Globus pallidus (tissue), 1 donor: ENCODE measurements at places on chromosomes 2 and 18.

DNA sequence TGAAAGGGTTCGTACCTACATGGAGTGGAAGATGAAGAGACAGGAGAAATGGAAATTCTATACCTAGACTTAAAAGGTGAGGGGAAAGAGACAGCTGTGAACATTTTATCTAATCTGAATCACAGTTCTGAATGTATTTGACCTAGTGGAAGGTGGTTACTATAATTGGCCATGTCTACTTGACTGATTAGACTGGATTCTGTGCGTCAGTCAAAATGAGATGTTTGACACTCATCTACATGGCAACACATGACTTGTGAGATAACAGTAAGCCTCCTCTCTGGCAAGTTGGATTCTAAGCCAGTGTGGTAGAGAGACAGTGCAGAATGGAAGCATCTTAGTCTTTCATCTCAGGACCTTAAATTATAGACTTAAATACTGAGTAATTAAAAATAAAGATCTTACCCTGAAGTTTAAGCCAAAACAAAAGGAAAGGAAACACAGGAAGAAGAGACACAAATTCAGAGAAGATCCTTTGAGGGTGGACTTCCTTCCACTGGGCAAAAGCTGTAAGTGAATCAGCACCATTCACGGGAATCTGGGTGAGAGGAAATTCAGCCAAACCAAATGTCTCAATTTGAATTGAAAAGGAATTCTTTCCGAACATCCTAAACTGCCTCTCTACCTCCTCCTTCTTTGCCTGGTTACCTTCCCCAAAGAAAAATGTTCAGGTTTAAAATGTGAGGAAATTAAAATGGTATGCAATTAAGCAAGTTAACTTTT is 121.6 kb downstream of the EHBP1 start:
- no peak for DNase-seq

DNA sequence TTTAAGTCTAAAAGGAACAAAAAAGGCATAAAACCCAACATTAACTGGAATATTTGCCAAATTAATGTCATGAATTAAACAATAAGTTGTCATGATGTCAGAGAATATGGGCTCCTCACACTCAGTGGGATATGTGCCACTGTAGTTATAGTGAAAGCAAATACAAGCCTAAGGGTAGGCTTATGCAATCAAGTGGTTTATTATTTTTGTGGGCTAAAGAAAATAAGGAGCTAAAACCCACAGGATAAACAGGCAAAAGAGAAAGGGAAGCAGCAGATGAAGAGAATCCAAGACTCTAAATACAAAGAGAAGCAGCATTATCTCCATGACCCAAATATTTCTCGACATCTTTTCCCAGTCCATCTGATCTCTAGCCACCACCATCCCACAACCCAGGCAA is 17.5 kb downstream of the YWHAQ start:
- no peak for DNase-seq

DNA sequence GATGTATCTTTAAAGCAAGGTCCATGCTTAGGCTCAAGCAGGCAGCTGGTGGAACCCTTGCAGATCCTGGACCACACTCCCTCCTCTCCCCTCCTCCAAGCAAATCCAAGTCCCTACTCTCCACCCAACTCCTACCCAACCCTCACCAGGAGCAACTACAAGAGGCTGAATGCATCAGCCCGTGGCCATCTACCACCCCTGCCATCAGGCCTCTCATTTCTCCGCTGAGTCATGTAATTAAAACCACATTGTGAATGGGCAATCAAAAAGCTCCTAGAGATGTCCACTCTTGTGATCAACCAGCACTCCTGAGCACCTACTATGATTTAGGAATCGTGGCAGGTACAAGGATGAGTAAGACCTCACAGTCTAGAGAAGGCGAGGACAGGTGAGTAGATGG is 142.2 kb upstream of the CAPN13 start:
- DNase-seq, result no peak

GRCh38 chr2:66239655-66240054 is 195.3 kb upstream of the MEIS1 start:
- DNase-seq, result peak; percentile 40

- no peak for DNase-seq
These were observed 100.2 kb upstream of the CSRNP3 start for GRCh38 chr2:165369131-165369897.

DNA sequence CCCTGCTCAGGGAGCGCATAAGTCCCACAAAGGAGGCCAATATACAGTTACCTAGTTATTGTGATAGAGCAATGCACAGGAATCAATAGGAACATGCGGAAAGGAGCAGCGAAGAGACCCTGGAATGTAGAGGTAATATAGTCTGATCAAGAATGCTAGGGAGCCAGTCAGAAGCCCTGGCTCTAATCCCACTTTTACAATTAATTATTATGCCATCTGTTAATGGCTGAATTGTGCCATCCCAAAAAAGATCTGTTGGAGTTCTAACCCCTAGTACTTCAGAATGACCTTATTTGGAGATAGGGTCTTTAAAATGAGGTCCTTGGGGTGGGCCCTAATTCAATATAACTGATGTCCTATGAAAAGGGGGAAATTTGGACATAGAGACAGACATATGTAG is 7.7 kb upstream of the SPATS2L start:
- DNase-seq, result no peak

- peak; percentile 37 for DNase-seq
These were observed 5.9 kb downstream of the SCYGR3 start for GRCh38 chr2:227608561-227609338.

GRCh38 chr2:172928756-172929155 is 146.9 kb upstream of the MAP3K20 start:
- no peak for DNase-seq

DNA sequence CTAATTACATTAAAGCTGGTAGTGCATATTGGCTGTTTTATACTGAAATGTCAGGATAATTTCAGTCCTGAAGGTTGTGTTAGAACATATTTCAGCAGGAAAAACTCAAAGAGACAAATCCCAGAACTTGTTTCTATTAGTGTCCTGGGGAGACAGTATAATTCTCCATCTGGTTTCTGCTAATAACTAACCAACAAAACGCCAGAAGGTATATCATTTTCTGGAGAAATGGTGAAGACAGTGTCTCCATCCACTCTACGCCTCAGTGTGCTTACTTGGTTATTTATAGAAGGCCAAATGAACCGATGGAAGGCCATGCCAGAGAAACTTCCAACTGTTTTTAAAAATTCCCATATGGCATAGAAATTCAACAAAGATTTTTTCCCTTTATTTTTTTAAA is 41.6 kb downstream of the GCA start:
- DNase-seq, result no peak

GRCh38 chr18:9333441-9334328 is 888 bp upstream of the TWSG1 start:
- DNase-seq, result no peak

DNA sequence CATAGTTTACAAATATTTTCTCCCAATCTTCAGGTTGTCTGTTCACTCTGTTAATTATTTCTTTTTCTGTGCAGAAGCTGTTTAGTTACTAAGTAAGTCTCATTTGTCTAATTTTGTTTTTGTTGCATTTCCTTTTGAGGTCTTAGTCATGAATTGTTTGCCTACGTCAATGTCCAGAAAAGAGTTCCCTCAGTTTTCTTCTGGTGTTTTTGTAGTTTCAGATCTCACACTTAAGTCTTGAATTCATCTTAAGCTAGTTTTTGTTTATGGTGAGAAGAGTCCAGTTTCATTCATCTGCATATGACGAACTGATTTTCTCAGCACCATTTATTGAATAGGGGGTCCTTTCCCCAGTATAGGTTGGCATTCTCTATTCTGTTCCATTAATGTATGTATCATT is 1252.2 kb upstream of the TMEFF2 start:
- DNase-seq, result no peak

DNA sequence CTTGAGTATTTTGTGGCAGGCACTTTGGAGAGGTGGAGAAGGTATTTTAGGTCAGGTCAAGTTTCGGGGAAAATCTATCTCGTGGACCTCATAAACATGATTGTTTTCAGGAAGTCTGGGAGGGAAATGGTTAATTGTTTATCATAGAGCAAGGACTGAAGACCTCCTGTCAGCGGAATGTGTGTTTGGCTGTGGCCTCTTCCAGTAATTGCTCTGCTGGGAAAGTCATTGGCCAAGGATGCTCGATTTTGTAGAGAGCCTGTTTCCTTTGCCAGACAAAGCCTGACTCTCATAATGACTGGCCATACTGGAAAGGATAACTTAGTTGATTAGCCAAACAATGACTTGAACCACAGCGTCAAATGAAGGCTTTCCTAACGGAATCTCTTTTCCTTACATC is 30.0 kb downstream of the IL1R2 start:
- no peak for DNase-seq

- DNase-seq, result no peak
These were observed 478.0 kb downstream of the PID1 start for GRCh38 chr2:228793116-228793515.

DNA sequence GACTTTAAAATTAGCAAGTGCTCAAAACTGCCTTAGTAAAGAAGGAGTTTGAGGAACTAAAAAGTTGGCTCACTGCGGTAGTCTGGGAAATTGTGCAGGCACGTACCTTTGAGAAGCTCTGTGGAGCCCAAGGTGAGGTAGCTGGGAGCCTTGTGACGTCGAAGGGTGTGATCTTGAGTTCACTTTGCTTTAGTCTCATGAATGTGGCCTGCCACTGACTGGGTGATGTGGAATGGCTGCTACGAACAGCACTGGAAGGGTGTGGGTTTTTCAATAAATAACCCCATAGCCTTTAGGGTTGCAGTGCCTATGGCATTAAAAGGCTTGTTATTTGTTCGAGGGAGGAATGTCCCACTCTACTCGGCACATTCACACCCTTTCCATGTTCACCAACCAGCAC is 312.3 kb downstream of the PRKCE start:
- no peak for DNase-seq

- DNase-seq, result no peak
These were observed 548.5 kb upstream of the LRRTM4 start for GRCh38 chr2:78070693-78071092.

- no peak for DNase-seq
These were observed 59.0 kb upstream of the DNMT3A start for GRCh38 chr2:25400576-25401216.

- DNase-seq, result no peak
These were observed 819.6 kb downstream of the RNF144A start for GRCh38 chr2:7736646-7737305.

DNA sequence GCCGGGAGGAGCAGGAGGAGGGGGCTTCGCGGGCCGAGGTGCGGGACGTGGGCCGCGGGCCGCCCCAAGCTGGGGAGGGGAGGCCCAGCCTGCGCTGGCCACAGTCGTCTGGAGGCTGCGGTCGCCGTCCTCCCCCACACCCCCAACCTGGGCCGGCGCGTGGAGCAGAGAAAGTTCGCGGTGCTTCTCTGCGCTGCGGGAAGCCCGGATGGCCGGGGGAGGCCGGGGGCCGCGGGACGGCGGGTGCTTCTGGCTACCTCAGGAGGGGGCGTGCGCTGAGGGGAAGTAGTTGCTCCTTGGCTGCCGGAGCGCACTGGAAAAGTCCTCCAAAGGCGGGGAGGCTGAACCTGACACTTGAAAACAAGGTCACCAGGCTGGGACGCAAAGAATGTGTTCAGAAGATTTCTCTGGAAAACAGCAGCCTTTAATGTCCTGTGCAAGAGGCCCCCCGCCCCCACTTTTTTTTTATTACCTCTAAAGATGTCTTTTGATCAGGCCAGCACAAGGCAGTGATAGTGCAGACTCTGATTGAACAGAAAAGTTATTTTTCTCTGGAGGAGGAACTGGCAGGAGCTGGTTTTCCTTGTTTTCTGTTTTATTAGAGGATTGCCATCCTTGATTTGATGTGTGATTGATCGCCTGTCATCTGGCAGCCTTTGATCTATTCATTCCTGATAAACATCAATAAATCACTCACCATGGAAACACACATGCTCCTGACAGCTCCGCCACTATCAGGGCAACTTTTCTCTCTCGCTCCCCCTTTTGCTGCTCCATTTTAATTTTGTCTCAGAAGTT is 1.6 kb downstream of the TSHZ1 start:
- no peak for DNase-seq

DNA sequence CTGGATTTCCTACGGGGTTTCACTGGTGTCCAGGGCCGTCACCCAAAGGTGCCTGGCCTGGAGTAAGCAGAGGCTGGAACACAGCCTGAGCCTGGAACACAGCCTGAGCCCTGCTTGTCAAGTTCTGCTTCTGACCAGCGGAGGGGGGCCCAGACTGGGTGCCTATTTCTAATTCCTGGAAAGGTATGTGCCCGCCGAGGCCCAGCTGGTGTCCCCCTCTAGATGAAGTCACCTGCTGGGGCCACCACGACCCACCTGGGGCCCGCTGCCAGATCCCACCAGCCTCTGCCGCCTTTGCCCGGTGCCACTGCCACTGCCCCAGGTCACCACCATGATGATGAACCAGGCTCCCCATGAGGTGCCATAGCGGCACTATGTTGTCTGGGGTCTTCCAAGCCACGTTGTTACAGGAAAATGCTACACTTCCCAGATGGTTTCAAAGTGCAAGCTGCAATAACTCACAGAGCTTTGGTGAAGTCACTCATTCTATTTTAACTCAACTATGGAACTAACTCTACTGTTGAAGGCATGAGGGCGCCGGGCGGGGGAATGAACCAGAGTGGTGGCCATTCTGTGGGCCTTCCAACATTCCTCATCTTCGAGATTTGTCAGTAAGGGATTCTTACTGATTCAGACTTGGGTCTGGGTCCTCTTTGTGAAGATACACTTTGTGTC is 40.9 kb upstream of the LAPTM4A start:
- no peak for DNase-seq

- DNase-seq, result no peak
These were observed 58.5 kb downstream of the CABYR start for GRCh38 chr18:24197412-24197811.

DNA sequence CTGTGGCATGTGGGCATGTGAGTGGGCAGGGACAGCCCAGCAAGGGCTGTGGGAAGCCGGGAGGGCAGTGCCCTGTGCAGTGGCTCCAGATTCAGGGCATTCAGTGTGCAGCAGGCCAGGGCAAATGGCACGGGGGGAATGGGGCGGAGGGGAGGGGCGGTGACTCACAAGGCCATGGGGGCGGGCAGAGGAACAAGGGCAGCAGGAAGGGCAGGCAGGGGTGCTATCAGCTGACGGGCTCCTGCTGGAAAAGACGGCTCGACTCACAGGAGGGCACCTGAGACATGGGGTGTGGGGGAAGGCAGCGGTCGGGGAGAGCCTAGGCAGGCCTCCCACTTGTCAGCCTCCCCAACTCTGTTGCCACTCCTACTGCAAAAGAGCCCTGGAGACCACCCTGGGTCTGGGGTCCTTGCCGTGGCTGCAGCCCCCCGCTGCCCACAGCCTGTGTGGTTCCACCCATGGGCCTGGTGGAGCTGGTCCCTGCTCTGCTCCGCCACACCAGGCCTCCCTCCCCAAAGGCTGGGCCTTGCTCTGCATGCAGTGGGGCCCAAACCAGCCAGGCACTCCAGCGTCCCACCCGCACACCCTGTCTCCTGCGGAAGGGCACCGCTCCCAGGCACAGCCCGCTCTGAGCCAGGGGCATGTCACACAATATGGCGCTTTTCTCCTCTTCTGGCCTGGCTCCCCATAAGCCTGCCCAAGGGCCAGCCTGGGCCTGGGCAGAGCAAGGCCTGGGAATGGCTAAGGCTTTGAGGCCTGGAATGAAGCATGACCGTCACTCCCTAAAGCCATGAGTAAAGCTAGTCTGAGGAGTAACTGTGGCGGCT is 25.9 kb downstream of the HS6ST1 start:
- no peak for DNase-seq

GRCh38 chr2:149915151-149915550 is 327.6 kb upstream of the MMADHC start:
- DNase-seq, result no peak

- no peak for DNase-seq
These were observed 298.6 kb downstream of the MEIS1 start for GRCh38 chr2:66733364-66733999.
